ENCODE measurements at places on chromosomes 4 and X.

- DNase-seq = no peak
Observed at GRCh38 chr4:150299816-150300215, 221.6 kb downstream of the DCLK2 start.

GRCh38 chrX:45758738-45759397 is 558.2 kb upstream of the DIPK2B start:
- DNase-seq = no peak

- no peak for DNase-seq
Observed at GRCh38 chr4:144350706-144351105, 210.2 kb upstream of the GYPA start.

DNA sequence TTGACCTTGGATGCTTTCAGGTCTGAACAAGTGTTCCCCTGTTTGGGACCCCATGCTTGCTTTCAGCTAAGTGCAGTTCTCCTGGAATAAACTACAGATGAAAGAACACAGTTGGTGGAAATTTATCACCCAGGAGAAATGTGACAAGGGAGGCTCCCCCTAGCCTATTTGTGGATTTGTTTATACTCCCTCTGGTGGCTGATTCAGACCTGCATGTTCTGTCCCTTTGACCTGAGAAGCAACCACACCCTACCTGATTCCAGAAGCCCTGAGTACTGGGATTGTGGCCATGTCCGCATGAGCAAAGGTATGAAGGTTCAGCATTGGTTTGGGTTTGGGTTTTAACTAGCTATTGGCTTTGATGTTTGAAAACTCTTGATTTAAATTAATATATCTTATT is 440.9 kb downstream of the MID1IP1 start:
- no peak for DNase-seq

- DNase-seq = no peak
Observed at GRCh38 chrX:148229801-148230303, 248.7 kb downstream of the FMR1NB start.

DNA sequence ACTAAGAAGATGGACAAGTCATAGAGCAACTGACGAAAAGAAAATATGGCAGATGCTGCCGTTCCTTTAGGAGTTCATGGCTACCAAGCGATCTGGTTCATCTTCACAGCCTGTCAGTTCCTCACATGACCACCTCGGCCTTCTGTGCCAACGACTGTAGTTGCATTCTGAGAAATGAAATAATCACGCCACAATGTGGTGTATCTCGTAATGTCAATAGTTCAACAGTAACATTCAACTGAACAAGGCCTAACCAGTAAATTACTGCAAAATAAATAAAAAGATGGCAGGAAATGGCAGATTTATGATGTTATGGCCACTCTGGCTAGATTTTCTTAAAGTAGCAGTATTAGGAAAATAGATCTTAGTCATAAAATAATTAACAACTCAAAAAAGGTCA is 4.4 kb downstream of the GPRIN3 start:
- no peak for DNase-seq
